ENCODE measurements at places on chromosomes 12 and 14.

DNA sequence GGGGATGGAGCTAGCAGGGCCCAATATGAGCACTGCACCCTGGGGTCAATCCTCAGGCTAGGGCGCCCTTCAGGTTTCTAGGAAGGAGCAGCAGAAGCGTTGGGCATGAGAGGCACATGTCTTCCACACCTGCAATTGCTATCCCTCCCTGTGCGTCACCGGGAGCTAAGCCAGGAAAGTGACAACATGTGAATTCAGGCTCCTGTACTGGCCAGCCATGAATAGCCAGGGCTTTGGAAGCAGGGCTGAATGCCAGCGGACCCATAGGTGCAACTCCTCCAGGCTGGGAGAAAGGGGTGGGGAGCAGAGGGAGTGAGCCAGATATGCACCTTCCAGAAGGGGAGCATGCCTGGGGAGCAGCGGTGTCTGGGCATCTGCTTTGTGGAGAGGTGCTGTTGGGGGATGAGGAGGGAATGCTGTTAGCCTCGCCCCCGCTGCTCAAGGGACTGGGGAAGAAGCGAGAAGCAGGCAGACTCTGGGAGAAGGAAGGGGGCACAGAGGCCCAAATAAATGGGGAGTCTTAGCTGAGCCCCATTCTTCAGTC lies 6.1 kb downstream of the HOXC5 start:
- no peak for DNase-seq

- peak; percentile 63 for DNase-seq
These were observed 442.6 kb downstream of the DPF3 start for GRCh38 chr14:72451054-72451972.

- DNase-seq: no peak
These were observed 39.5 kb upstream of the DUSP6 start for GRCh38 chr12:89391726-89392336.

DNA sequence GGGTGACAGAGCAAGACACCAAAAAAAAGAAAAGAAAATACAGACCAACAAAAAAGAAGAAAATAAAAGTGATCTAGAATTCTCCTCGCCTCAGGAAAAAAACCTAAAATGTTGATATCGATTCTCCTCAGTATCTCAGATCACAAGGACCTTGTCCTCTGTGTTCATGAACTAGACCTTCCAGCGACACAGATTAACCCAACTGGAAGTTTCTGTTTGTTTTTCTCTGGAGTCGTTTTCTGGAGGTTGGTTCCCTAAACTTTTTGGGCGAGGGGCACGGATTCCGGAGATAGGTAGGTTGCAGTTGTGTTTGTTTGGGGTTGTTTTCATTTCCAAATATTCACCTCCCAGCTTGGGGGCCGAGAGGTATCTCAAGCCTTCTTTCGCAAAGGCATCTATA lies 559 bp upstream of the RFC5 start:
- no peak for DNase-seq

GRCh38 chr14:61941421-61942150 lies 179.4 kb downstream of the SNAPC1 start:
- DNase-seq: no peak

DNA sequence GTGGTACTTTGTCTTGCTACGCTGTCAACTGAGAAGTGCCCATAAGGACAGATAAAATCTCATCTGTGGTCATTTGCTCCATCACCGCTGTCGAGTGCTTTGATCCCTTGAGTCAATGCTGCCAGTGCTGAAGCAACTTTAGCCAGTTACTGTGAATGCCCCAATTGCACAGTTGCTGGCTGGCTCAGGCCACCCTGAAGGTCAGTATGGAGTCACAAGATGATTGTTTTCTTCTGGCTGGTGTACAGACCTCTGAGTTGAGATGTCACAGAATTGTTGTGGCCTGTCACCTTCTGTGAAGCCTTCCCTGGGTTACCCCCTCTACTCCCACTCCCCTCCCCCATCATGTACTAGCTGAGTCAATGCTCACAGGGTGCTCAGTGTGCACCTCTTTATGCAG lies 92.9 kb downstream of the PELI2 start:
- DNase-seq: no peak

- DNase-seq: peak; percentile 79
These were observed 21.5 kb downstream of the RIN3 start for GRCh38 chr14:92534932-92535643.

DNA sequence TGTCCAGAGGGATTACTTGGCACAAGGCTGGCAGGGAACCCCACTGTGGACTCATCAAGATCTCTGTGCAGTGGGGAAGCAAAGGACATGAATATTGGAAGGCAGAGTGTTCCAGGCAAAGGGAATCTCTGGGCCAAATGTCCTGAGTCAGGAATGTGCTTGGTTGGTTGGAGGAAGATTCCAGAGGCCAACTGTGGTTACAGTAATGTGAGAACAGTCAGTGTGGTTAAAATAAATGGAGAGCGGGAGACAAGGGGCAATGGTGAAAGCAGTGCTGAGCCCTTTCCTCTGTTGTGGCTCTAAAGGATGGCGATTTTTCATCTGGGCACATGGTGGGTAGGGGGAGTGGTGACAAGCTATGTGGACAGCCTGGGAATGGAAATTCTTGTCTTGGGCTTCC lies 948.2 kb downstream of the BCL11B start:
- DNase-seq: no peak

DNA sequence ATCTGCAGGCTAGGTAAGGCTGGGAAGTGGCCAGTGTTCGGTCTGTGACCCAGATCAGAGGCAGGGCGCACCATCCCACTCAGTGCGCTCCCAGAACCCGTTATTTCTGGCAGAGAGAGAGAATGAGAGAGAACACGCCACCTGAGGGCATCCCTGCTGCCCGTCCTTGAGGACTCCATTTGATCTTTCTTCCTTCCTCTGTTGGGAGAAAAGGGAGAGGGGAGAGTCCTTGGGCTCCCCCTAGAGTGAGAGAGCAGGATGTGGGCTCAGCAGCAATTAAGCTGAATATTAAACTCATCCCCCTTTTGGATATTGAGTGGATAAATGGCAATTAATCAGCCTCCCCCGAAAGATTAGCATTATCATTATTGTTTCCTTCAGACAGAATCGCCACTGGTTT lies 70.6 kb downstream of the IFT43 start:
- no peak for DNase-seq

DNA sequence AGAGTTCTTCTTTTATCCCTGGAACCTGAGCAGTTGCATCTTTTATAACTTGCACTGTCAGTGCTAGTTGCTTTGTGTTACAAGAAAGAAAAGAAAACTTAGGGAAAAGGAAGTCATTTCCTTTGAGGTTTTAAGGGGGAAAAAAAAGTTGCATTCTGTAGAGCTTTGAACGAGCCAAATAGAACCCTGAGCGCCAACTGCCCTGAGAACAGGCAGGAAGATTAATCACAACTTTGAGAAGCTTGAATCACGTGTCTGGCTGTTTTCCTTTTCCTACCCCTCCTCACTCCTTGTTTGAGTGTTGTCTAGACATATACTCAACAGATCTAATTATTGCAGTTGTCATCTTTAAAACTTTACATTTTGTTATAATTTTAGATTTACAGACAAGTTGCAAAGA lies 12.5 kb downstream of the PCNX1 start:
- DNase-seq: peak; percentile 70

DNA sequence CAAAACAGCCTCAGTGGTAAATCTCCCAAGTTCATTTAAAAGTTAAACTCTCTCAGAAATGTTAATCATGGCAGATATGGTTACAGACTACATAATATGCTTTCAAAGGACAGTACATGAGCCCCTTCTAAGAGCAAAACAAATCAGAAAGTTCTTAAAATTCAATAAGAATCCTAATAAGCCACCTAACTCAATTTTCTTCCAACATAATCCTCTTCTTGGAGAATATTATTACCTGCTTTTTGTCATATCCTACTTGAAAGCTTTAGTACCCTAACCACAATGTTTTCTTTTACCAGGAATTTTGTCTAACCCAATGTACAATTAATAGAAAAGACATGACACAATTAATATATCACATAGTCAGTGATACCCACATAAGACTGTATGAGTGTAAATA lies 236.5 kb upstream of the ATP2B1 start:
- DNase-seq: no peak

DNA sequence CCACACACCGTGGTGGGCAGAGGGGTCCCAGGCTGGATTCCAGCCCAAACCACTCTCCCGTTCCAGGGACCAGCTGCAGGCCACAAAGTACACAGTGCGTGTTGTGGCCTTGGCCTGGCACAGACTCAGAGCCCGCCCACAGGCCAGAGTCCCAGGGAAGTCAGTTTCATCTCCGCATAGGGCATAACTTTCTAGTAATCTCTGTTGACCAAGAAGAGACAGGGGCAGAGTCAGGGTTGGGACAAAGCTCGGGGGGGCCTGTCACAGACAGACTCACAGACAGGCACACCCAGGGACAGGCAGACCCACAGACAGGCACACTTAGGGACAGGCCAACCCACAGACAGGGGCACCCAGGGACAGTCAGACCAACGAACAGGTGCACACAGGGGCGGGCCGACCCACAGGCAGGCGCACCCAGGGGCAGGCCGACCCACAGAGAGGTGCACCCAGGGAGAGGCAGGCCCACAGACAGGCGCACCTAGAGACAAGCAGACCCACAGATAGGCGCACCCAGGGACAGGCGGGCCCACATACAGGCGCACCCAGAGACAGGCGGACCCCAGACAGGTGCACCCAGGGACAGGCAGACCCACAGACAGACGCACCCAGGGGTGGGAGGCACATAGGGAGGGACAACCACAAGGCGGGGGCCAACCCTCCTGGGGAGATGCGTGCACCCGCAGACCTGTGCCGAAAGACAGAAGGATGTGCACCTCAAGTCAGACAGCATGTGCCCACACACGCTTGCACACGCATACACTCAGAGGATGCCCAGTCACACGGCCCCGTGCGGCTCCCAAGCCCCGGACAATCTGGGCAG lies 323.3 kb upstream of the RTL1 start:
- no peak for DNase-seq

DNA sequence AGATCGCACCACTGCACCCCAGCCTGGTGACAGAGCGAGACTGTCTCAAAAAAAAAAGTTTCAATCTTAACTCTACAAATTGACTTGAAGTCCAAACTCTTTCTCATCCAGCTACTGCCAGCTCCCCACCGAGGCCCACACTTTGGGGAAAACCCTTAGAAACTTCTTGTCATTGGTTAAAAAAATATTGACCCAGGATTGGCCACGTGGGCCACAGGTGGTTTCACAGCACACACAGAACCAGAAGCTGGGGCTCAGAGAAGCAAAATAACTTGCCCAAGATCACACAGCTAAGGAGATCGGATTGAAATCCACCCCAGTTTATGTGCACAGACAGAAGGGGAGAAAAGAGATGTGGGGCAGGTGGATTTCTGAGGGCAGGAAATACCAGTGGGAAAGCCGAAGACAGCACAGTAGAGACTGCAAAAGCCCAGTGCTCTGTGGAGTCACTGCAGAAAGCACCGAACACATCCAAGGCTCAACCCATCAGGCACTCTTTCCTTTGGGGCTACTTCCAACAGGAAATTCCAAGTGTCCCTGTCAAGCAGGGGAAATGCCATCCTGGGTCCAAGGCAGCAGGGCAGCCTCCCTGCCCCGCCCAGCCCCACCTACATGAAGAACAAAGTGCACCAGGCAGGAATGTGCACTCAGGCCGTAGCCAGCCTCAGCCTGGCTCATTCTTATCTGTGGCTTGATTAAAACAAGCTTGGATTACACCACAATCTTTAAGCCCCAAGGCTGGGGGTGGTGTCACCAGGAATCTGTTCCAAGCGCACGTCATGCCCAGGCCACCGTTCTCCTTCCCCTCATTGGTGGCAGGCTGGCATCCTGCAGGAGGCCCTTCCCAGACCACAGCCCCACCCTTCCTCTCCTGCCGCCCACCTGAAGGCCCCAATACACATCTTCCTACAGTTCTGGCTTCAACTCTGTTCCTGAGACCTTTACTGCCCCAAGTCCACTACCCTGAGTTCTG lies 72.5 kb downstream of the ITPK1 start:
- no peak for DNase-seq

DNA sequence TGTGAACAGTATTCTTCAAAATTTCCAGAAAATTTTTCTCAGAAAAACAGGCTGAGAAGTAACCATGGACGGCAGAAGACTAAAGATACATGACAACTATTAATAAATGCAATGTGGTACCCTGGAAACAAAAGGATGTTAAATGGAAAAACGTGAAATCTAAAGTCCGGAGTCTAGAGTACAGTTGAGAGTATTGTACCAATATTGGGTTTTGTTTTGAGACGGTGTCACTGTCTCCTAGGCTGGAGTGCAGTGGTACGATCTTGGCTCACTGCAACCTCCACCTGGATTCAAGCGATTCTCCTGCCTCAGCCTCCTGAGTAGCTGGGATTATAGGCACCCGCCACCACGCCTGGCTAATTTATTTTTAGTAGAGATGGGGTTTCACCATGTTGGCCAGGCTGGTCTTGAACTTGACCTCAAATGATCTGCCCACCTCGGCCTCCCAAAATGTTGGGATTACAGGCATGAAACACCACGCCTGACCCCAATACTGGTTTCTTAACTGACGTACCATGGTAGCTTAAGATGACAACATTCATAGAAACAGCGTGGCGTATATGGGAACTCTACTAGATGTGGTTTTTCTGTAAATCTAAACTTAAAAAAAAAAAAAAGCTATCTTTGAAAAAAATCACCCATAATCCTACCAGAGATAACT lies 16.8 kb upstream of the TDG start:
- no peak for DNase-seq

DNA sequence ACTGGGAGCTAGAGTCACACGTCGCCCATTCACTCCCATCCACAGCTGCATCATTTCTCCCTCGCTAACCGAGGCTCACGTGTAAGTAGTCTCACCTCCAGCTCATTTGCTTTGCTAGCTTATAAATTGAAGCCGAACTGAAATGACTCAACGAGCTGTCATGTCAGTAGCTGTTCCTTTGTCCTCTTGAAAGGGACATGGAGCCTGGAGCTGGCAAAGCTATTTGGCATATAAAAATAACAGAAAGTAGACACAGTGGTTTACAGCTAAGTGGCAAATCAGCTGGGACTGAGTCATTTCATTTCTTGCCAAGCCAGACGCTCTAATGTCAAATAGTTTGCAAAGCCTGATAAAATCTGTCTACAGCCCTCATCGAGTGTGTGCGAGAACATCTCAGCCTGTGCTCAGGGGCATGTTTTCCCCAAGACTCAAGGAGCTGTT lies 114.4 kb upstream of the TMEM233 start:
- DNase-seq: no peak

DNA sequence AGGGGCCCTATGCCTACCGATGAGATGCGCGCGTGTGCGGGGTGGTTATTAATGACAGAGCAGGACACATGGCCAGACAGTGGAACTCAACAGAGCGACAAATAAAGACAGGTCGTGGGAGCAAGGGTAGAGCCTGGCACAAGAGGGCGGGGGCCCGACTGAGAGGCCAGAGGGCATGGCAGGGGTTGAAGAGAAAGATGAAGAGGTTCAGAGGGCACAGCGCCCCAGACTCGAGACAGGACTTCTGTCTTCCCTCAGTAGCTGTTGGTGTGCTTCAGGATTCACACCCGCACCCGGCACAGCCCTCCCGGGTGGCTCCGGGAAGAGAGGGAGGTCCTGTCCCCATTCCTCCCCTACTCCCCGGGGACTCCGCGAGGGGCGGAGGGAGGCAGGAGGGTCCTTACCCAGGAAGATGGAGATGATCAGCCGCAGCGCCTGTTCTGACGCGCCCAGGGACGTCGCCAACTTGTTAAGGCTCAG lies 366 bp downstream of the LPCAT3 start:
- DNase-seq: peak; percentile 9

Data from Jurkat, Clone E6-1 (cell line).